ENCODE measurements at places on chromosomes 1 and 21.

DNA sequence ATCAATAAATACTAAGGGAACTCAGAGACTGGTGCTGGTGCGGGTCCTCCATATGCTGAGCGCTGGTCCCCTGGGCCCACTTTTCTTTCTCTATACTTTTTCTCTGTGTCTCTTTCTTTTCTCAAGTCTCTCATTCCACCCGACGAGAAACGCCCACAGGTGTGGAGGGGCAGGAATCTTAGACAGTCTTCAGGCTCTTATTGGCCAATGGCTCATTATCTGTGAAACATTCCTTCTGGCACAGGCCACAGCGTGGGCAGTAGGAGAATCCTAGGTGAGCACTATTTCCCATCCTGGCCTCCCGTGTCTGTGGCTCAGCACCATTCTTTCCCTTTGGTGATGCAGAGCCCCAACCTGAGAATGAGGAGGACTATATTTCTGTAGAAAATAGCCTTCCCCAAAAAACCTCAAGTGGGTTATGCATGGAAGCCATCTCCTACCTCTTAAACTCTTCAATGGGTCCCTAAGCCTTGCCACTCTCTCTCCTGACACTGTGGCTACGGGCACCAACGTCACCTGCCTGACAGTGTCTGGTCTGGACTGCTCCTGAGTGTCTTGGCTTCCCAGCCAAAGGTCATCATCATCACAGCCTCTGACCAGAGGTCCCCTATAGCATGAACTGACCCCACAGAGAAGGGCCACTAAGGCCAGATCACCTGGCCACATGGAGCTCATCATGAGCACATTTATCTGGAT, 6.2 kb upstream of the SLAMF1 start:
- no peak for DNase-seq

DNA sequence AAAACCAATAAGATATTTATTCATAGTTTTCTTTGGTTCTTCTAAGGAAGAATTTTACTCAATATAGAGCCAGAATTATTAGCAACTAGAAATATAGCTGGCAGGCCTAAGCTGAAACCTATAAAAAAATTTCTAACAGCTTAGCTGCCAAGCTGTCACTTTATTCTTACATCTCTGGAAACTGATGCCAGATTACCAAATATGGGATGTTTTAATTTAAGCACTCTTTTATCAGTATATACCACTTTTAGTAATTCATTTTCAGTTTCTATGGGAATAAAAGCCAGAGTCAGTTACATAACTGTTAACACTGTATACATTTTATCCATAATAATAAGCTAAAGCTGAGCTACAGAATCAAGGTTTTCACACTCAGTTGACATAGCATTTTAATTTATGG, 68.7 kb upstream of the MPC2 start:
- no peak for DNase-seq

DNA sequence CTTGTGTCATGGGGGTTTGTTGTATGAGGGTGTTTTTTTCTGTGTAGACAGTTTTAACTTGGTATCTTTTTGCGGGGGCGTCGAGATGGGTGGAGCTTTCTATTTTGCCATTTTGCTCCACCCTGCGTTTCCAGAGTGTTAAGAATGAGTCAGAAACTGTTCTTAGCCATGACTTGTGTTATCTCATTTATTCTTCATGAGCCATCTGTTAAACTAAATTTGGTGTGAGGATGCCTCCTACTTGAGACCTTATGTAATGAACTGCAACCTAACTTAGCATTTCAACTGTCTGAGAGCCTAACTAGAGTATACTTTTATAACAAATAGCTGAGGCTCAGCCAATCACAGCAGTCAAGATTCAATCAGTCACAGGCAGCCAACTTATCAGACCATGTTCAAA, 1873.5 kb downstream of the NCAM2 start:
- DNase-seq = no peak

DNA sequence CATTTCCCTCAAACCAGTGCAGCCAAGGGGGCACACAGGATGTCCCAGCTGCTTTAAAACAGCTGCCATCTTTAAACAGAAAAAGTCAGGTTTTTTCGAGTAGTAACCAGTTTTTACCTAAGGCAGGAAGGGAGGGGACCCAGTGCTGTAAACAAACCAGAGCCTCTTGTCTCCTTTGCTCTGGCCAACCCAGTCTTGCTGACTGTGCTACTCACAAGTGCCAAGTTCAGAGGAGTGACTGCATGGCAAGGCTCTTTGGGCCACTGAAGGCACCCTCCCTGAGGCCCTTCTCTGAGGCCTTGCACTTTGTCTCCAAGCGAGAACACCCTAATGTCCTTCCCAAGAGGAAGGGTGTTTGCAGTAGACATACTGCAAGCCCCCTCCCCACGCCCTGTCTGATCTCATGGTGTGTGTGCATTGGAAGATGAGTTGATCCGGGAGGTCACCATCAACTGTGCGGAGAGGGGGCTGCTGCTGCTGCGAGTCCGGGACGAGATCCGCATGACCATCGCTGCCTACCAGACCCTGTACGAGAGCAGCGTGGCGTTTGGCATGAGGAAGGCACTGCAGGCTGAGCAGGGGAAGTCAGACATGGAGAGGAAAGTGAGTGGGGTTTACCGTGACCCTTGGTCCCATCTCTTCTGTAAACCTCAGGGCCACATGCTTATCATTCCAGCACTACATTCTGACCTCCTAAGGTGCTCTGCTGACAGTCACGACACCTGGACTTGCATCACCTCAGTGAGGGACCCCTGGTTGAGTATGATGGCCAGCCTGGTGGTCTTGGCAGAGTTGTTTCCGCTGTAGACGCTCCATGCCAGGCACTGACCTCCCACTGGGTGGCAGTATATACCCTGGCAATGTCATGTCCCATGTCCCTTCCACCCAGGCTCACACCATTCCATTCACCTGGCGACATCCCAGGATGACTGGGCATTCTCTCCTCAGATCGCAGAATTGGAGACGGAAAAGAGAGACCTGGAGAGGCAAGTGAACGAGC, 4.7 kb downstream of the DNALI1 start:
- DNase-seq = no peak

DNA sequence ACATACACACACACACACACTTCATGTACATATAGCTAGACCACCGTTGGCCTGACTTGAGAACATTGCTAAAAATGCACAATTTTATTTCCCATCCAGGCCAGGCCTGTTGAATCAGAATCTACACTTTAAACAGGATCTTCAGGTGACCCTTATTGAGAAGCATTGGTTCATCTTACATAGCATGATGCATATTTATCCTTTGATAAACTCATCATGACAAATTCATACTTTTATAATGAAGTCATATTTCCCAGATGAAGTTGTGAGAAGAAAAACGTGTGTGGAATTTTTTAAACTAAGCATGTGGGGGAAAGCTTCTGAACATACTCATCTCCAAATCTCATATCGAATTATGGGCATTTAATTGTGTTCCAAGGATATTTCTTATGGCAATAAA, 877.7 kb downstream of the MRPL39 start:
- no peak for DNase-seq

- DNase-seq = no peak
These were observed 69.4 kb downstream of the GPATCH2 start for GRCh38 chr1:217561446-217561845.

GRCh38 chr1:200180821-200181220, 153.3 kb downstream of the NR5A2 start:
- no peak for DNase-seq

Measured in stimulated activated CD8-positive, alpha-beta memory T cell treated with anti-CD3 and anti-CD28 coated beads, Interleukin-2, amount 100 ng/mL, for 1 hour (primary cell).